SK-N-MC (cell line): ENCODE measurements at places on chromosomes 13 and 19.

DNA sequence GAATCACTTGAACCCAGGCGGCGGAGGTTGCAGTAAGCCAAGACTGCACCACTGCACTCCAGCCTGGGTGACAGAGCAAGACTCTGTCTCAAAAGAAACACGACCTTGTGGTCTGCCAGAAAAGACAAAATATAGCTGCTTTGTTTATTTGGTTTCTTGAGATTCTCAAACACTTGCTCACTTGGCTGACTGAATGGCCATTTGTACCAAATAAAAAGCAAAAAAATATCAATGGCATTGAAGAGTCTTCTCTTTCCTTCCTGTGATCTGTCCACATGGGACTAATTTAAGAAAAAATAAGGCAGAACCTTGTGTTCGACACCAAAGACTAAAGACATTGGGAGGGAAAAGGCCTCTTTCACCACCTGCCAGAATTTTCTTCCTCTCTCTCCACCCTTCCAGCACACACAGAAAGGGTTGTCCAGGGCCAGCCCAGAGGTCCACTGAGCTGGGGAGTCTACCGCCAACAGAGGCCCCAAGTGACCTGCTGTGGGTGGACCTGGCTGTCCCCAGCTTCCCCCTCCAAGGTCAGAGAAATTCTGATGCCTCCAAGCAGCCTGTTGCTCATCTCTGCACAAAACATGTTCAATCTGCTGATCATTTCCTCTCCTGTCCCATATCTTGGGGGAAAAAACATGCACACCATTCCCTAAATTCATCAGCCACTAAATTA is 5.9 kb downstream of the BRME1 start:
- DNase-seq = no peak

DNA sequence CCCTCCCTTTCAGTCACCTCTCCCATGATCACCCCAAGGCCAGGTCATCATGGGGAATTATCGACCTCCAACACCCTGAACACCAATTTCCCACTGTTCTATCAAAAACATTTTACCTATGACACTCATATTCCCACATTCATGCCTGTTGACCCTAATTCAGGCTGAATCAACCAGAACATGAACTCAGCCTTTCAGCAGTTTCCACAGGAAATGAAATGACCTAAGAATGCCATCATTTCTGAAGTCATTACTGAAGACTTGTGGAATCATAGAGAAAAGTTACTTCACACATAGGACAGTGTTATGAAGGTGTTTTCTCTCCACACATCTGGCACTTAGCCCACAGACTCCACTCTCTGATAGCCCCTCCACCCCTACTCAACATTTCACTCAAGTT is 29.9 kb upstream of the FAM124A start:
- DNase-seq = no peak

DNA sequence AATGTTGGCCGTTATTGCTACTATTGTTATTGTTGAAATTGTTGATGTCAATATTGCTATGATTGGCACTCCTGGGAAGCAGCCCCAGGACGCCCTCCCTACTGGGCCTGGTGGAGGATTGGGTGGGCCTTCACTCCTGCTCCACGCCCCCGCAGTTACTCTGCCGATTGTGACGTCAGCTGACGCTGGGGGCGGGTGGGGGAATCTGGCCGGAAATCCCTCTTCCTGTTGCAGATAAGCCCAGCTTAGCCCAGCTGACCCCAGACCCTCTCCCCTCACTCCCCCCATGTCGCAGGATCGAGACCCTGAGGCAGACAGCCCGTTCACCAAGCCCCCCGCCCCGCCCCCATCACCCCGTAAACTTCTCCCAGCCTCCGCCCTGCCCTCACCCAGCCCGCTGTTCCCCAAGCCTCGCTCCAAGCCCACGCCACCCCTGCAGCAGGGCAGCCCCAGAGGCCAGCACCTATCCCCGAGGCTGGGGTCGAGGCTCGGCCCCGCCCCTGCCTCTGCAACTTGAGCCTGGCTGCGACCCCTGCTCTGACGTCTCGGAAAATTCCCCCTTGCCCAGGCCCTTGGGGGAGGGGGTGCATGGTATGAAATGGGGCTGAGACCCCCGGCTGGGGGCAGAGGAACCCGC is at the start of gene ETV2:
TSS of gene ETV2 (plus strand) at position 231 of the 637 bp plus-strand sequence. CDS start 716 bp downstream, outside the sequence.
- no peak for DNase-seq

DNA sequence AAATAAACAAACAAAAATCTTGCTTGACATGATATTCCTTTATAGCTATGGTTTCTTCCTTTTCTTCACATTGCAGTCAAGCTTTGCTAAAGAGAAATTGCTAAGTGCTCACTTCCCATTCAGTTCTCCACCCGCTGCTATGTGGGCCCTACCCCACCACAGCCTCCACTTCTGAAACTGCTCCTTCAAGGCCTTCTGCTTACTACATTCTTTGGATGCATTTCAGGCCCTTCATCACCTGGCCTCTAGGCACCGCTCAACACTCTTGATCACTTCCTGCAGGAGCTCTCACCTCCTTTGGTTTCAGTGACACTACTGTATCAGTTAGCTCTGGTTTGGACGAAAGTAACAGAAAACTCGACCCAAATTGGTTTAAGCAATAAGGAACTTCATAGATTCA is 72.4 kb downstream of the KLF5 start:
- DNase-seq = no peak

- no peak for DNase-seq
Observed at GRCh38 chr13:25059958-25060357, 36.0 kb upstream of the PABPC3 start.

- no peak for DNase-seq
Observed at GRCh38 chr13:98310485-98311199, 133.6 kb upstream of the RNF113B start.

DNA sequence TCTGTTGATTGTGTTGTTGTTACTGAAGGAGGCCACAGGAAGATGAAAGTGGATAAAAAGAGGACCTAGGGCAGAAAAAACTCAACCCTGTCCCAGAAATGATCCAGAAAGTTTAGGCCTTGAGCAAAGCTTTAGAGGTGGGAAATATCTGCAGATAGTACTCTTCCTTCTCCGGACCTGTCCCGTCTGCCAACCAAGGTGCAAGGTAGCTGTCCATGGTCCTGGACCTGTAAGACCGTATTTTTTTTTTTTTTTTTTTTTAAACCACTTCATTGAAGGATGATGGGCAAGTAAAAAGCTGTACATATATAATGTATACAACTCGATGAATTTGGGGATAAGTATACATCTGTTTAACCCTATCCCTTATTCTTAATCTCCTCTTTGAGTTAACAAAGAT is 225.9 kb downstream of the OLFM4 start:
- no peak for DNase-seq

DNA sequence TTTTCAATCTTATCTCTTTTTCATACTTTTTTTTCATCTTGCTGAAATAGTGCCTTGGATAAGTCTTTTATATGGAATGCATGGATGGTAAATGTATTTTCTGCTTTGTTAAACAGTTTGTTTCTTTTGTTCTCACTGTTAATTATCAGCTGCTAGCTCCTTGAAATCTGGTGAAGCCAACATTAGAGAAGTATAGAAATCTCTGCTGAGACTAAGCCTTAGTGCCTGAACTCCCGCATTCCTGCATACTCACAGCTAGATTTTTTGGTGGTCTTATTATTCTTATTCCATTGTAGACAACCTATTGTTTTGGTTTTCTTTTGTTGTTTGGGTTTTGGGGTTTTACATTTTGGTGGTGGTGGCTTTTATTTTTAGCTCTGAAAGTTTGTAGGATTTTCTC is 48.4 kb downstream of the DNAJC15 start:
- no peak for DNase-seq

DNA sequence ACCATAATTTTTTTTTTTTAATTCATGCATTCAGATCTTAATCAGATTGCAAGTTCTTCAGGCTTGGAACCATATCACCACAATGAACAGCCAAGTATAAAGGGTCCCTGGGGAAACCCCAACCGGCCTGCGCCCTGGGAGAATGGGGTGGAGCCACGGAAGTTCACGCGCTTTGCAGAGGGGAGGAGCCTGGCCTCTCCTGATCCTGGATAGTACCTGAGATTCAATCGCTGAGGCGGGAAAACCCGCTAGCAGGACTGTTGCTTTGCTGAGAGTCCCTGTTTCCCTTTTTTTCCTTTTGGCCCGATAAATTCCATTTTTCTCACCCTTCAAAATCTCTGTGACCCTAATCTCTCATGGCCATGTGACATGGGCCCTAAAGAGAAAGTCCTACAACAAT is 385.1 kb downstream of the IRS2 start:
- no peak for DNase-seq

- DNase-seq = no peak
Observed at GRCh38 chr19:35851213-35852028, 883 bp downstream of the NPHS1 start.

GRCh38 chr19:35642312-35642711 is 767 bp downstream of the ETV2 start:
- no peak for DNase-seq

DNA sequence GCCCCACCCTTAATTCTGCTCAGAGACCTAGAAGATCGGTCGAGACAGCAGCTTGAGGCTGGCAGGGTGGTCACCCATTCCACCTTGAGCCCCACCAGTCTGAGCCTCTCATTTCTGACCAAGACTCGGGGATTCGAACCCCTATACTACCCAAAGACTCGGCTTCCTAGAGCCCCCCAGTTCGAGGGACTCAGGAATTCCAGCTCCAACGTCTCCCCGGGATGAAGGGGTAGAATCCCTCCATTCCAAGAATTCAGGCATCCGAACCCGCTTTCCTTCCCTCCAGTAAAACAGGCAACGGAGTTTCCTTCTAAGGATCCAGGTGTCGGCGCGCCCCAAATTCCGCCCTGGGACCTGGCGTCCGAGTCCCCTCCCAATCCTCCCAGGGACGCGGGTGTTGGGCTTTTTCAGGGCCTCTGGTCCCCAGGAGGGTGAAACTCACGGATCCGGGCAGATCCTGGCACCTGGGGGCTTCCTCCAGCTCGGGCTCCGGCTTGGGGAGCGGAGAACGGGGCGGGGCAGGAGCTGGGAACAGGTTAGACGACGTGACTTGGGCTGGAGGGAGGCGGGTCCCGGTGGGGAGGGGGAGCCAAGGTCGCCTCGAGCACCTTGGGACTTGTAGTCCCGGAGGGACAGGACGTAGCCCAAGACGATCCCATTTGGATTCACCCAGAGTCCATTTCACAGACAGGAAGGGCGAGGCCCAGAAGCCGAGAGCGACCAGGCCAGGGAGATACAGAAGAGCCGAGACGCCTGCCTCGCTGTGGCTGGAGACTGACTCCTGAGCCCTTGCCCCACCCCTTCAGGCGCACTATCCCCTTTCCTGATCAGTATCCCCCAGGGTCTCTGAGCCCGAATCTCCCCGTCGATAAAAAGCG is at the start of gene PPP1R13L:
TSS of gene PPP1R13L (minus strand) at position 513 of the 878 bp plus-strand sequence. CDS start 6,751 bp downstream, outside the sequence.
- no peak for DNase-seq

DNA sequence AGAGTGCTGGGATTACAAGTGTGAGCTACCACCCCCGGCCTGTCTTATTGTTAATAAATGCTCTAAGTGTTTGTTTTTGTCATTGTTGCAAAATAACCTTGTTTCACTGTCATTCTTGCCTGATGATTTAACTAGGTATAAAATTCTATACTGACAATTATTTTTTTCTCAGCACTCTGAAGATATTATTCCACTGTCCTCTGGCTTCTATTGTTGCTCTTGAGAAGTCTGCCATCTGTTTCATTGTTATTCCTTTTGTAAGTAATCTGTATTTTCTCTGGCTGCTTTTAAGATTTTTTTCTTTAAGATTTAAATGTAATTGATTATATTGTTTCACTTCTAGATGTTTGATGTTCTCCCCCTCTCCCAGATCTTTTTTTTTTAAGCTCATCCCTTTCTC is 17.6 kb downstream of the ZNF420 start:
- DNase-seq = no peak

DNA sequence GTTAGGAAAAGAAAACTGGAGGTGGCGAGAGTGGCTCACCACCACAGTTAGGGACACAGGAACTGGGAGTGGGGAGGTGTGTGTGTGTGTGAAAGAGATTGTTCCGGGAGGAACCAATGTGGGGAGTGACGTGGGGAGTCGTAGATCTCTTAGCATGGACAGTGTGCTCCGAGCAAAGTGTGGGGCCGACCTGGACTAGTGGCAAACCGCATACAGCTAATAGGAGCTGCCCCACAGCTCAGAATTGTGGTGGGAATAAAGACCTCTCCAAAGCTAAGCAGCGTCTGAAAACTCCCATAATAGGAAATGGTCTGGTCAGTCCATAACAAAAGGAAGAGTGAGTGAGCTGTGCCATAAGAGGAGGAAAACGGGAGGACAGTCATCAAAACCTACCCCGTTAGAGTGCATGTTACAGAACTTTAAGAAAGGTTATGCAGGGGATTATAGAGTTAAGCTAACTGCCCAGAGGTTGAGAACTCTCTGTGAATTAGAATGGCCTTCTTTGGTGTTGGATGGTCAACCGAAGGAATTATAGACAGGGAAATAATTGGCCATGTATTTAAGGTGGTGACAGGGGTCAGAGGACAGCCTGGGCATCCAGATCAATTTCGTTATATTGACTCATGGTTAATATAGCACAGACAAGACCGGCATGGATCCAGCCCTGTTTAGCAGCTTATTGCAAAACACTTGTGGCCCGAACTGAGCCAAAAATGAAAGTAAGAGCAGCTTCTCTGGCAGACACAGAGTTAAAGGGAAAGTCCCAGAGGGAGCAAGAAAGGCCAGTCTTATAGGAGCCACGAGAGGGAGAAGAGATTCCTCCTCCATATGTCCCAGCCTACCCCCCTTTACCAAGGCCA is 8.9 kb upstream of the SLC15A1 start:
- DNase-seq = no peak

DNA sequence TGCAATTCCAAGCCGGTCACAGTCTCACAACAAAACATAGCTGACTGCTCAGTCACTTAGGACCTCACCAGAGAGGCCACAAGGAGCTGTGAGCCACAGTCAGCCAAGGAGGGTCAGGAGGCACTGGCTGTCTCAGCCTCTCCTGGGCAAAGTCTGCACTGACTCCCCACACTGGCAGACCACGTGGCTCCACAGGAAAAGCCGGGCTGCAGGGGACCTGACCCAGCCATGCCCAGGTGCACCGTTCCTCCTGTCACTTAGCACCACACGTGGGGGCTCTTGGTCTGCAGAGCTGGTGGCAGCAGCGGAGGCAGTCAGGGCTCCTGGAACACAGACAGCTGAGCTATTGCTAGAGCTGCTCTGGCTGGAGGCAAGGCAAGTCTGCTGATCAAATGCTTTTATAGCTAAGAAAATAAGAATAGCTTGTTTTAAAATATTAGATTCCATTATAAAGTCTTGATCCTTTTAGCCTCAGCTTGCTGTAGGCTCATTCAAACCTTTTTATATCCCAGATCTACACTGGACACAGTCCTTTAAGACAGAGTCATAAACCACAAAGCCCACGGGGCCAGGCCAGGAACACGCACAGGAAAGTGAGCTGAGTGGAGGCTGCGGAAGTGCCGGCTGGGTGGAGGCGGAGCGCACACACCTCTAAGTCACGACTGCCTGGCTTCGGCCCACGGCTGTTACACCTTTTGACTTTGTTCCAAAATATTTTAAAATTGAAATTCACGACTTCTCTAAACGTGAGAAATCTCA is 744.1 kb downstream of the UQCRFS1 start:
- DNase-seq = no peak

GRCh38 chr19:34317311-34317927 is 47.6 kb upstream of the GPI start:
- DNase-seq = no peak

DNA sequence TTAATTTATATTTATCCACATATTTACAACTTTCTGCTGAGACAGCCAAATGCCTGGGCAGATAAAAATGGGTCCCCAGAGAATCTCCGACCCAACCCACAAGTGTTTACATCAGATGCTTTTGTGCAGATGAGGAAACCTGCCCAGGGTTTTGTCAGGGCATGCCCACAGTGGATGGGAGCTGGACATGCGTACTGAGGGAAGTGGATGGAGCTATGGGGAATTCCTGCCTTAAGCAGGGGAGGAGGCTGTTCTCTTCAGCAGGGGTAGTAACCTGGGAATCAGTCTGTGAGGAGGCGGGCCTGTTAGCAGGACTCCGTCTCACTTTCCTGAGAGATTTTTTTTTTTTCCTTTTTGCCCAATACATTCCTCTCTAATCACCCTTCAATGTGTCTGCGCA is 122.9 kb downstream of the RFC3 start:
- no peak for DNase-seq
